ENCODE measurements at places on chromosomes 16 and 17.

DNA sequence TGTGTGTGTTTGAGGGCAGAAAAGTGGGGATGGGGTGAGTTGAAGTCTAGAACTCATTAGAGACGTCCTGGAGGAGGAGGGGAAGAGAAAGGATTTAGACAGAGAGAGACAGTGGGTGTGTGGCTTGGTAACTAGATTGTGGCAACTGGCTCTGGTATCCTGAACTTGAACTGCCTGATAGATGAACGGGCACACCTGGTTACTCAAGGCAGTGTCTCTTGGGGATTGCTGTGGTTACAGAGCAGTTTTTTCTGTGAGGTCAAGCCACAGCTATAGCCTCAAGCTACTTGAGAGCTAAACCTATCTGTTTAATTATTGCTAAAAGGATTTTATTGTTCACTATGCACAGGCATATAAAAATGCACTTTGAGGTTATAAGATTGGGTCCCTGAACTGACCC lies 29.8 kb upstream of the MYH2 start:
- DNase-seq = no peak

DNA sequence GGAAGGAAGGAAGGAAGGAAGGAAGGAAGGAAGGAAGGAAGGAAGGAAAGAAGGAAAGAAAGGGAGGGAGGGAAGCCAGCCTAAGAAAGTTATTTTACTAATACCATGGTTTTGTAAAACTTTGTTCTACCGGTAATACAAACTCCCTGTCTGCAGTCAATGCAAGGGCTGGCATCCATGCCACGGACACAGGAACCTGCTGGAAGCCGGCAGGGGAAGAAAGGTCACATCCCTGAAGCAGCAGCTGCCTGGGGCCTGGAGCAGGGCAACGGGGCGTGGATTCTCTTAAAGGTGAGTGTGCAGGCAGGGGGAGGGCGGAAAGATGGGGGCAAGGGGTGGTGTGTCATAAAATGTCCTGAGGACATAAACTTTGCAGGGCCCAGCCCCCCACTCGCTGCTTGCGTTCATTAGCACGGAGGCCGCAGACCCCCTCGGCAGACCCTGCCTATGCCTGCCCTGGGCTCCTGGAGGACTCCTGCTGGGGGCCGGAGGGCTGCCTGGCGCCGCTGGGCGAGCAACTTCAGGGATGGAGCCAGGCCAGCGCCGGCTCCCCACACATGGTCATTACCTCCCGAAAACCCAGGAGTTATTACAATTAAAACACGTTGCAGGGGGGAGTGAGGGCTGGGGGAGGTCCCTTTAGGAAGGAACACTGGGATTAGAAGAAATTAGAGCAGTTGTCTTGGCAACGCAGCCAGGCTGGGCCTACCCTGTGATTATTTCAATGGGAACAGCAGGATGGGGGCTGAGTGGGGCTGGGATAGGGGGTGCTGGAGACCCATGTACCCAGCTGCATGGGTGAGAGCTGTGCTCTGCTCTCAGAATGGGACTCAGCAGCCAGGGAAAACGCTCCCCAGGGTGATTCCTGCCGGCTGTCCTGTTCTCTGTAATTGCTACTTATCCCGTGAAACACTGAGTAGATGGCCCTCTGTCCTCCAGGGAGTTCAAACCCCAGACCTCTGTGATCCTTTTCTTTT lies 257.9 kb downstream of the SOX9 start:
- DNase-seq = no peak

DNA sequence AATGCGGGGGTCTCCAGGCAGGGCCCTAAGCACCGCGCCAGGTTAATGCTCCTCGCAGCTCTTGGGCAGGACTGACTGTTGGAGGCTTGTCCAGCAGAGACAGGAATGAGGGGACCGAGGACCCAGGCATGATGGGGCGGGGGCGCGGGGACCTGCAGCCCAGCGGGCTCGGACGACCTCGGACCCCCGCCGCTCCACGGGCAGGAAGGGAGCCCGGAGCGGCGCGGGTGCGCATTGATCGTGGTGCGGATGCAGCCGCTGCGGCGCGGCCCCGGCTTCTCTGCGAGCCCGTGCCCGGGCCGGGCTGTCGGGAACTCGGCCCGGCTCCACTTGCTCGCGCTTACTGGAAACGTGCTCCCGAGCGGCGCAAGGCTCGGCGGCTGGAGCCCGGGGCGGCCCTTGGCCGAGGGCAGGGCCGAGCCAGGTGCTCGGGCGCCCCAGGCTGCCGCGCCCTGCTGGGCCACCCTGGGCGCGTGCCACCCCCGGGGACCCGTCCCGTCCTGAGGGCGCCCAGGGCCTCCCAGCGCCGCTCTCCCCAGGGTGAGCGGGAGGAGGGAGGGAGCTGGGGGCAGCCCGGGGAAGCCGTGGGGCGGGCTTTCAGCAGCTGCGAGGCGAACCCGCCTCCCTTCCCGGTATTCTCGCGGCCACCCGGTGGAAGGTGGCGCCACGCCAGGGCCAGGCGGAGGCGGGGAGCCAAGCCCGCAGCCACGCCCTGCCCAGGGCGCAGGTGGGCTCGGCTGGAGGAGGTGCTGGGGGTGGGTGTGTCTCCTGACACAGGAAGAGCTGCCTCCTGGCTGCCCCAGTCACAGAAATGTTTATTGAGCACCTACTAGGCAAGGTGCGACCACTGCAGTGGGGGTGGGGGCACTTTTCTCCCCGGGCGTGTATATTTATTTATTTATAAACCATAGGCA lies 45.9 kb downstream of the SOCS3 start:
- DNase-seq = peak; percentile 32

DNA sequence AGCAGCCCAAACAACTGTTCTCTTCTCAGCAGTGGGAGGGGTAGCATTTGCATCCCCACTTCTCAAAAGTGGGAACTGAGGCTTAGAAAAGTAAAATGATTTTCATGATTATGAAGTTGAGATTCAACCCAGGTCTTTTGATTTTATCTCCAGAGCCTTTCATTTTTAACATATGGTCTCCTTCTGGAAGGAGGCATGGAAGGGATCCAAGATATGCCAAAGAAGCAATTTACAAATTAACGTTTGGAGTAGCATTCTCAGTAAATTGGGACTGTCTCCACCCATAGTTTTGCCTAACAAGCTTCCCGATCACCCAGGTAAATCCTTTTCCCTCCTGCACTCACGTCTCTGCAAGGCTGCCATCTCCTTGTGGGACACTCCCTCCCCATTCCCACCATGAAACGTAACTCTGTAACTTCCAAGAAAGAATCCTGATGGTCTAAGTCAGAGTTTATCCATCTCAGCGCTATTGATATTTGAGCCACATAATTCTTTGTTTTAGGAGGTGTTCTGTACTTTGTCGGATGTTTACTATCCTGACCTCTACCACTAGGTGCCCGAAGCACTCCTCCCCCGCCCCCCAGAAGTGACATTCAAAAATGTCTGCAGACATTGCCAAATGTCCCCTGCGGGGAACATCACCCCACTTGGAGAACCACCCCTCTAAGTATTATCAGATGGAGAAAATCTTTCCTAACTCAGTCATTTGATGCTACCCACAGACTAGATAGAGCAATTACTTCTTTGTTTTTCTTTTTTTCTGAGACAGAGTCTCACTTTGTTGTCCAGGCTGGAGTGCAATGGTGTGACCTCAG lies 32.9 kb upstream of the NFAT5 start:
- DNase-seq = no peak

GRCh38 chr16:75329943-75330342 lies 78.5 kb upstream of the BCAR1 start:
- DNase-seq = no peak

DNA sequence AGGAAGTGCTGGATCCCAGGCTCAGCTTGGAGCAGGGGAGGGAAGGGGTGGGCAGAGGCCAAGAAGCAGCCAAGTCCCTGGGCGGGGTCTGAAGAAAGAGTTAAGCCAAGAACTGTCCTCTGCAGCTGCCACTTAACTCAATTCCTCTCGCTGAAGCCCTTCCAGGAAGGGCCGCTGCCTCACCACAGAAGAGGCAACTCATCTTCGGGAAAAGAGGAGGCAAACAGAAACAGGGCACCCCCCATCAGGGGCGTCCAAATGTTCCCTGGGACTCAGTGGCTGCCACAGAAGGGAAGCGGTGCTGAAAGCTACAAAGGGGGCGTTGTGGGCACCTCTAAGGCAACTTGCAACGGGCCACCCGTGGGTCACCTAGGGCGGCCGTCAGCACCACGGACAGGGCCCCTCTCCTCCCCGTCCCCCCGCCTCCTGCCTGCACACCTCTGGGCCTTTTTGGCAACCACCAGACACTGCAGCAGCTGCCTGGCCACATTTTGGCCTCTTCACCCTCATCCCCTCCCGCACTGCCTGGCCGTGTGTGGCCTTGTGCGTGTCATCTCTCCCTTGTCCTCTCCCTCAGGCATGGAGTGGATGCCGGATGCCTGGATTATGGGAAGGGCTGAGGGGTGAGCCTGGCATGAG lies 2.5 kb downstream of the TLCD3B start:
- no peak for DNase-seq

DNA sequence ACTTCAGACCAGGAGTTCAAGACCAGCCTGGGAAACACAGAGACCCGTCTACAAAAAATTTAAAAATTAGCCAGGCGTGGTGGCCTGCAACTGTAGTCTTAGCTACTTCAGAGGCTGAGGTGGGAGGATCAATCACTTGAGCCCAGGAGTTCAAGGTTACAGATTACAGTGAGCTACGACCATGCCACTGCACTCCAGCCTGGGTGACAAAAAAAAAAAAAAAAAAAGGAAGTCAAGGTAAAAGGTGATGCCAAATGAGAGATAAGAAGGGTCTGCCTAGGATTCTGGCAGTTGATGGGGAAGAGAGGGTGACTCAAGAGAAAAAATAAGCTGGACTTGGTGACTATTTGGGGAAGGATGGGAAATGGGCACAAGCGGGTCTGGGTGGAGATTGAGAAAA lies 32.5 kb downstream of the MYO18A start:
- no peak for DNase-seq

- DNase-seq = no peak
Observed at GRCh38 chr16:88286301-88286923, 96.3 kb upstream of the ZNF469 start.

- no peak for DNase-seq
Observed at GRCh38 chr17:63573634-63574033, 23.4 kb downstream of the DCAF7 start.

DNA sequence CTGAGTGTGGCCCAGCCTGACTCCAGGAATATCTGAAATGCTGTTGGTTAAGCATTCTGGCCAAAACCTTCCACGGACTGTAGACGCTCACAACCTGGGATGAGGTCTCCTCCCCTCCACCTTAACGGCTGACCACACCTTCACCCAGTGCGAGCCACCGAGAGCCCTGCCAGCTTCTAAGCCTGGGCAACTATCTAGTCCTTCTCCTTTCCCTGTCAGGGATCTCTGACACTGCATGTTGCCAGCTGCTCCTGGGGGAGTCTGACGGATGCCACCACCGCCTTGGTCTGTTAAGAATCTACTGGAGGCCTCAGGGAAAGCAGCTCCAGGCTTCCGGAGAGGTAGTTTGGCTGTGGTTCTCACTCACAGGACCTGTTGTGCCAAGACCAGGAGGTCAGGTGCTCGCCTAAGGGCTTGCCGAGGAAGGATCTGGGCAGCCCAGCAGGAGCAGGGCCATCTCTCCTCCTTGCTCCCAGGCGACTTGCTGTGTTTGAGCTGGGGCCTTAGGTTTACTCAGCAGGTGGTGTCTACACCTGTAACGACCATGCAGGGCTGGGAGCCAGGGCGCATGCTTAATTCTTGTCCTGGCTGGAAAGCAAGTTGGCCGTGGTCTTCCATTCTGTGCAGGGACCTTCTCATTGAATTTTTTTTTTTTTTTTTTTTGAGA lies 111.8 kb downstream of the NTN1 start:
- no peak for DNase-seq

GRCh38 chr17:60080545-60080944 lies 1.8 kb upstream of the HEATR6 start:
- no peak for DNase-seq

DNA sequence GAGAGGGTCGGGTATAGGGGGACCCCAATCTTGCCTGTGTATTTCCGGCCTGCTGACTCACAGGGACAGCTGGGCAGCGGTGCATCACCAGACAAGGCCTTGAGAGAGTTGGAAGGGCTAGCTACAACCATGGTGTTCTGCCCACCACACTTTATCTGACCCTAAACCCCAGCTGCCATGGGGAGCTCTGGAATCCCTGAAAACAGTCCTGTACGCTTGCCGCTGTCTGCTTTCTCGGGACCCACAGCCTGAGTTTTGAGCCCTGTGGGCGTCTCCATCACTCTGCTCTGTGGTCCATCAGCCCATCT lies 100.4 kb upstream of the GSE1 start:
- no peak for DNase-seq

DNA sequence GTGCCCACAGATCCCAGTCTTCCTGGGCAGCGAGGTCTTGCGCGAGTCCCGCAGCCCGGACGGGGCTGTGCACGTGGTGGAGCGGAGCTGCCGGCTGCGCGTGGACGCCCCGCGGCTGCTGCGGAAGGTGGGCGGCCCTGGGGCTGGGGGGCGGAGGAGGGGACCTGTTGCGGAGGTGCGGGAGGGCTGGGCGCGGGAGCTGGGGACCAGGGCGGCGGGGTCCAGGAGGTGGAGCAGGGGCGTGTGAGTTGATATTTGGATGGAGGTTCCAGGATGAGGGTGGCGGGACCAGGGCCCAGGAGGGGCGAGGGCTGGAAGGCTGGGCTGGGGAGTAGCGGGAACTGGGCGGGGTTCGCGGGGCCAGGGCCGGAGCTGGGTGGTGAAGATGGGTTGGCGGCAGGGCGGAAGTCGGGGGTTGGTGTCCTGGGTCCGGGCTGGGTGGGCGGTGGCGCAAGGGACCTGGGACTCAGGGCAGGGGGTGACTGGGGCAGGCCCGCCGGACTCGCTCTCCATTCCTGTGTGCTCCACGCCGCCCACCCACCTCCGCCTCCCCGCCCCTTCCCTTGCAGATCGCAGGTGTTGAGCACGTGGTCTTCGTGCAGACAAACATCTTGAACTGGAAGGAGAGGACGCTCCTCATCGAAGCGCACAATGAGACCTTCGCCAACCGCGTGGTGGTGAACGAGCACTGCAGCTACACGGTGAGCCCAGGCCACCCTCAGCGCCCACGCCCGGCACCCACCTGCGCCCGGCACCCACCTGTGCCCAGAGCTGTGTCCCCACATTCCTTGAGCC lies 29.6 kb downstream of the SEC14L5 start:
- DNase-seq = no peak

DNA sequence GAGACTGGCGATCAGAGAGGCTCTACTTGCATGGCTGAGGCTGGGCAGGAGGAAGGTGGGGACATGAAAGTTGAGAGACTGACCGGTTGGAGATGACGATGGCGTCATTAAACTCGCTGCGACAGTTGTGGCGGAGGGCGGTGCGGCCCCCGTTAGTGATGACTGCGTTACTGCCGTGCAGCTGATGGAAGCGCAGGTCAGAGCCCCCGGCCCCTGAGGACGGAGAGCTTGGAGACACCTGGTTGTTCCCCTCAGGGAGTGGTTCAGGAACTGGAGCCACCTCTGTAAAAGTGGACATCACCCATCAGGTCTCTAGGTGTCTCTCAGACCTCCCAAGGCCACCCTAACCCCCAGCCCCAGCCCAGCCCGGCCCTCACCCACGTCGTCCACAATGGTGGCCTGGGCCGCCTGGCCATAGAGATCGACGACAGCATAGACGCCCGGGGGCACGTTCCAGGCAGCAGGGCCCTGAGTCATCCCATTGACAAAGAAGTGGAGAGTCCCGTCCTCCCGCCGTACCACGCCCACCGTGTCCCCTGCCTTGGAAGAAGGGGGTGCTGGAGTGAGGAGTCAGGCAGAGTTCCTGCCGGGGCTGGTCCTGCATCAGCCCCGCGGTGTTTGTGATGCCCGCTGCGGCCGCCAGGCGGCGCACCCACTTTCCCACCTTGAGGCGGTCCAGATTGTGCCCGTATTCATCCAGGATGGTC lies 5.3 kb downstream of the NEURL4 start:
- DNase-seq = no peak

GRCh38 chr16:80570106-80570478 lies 29.3 kb downstream of the DYNLRB2 start:
- no peak for DNase-seq

Data from stimulated activated CD8-positive, alpha-beta memory T cell treated with anti-CD3 and anti-CD28 coated beads, Interleukin-4, amount 100 ng/mL, for 1 hour (primary cell).